Caki2 (cell line): ENCODE measurements at places on chromosomes 11 and 22. TPM values are rescaled to one million over a fixed set of nuclear protein-coding genes. Genes with fewer than 3 reads are reported as not detected.

DNA sequence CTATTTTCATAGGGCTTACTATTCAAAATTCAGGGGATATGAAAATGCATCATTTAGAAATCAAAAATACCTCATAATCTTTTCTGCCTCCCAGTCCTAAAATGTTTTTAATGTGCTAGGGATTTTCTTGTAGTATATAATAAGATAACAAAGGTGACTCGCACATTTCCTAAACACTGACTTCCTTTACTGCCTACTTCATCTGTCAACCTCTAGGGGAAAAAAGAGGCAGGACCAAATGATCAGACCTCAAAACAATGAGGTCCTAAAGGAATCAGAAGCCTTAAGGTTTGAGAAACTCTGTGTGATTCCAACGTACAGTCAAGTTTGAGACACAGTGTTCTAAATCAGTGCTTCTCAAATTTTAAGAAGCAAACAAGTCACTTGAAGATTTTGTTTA lies 56.1 kb upstream of the POU2AF2 start:
- no peak for DNase-seq

LRRC4C gene
- total RNA-seq, result not detected in 2 replicates

HOATZ gene
- not detected in 2 replicates for total RNA-seq

GRCh38 chr22:46061501-46062231 lies 84.7 kb upstream of the WNT7B start:
- DNase-seq, result no peak

DNA sequence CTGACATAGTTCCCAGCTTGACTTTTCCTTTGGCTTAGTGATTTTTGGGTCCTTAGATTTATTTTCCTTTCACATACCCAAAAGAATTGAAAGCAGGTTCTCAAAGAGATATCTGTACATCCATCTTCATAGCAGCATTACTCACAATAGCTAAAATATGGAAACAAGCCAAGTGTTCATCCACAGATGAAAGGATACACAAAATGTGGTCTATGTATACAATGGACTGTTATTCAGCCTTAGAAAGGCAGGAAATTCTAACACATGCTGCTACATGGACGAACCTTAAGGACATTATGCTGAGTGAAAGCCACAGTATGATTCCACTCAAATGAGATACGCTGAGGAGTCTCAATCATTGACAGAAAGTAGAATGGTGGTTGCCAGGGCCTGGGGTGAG lies 171.8 kb downstream of the IGLL1 start:
- DNase-seq, result no peak

GRCh38 chr11:32068134-32068870 lies 22.6 kb upstream of the RCN1 start:
- no peak for DNase-seq

GRCh38 chr11:69880826-69881445 lies 61.7 kb upstream of the FGF3 start:
- DNase-seq, result no peak

DNA sequence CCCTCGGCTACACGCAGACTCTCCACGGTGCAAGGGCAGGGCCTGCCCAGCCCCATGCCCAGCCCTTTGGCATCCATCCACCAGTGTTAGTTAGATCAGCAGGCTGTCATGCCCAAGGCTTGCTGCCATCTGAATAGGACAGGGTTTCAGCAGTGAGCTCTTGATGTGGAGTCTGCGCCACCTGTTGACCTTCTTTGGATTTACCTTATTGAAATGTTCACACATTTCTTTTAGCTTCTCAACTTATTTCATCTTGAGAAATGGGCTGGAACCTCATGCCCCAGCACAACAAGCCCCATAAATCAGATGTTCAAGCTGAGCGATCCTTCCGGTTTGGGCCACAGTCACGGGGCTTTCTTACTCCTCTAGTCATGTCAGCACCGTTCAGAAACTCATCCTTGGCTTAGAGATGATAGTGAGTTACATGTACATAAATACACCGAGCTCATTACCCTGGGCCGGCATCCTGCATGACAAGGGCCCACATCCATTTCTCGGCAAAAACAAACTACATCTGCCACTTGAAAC lies 61.7 kb downstream of the PARVB start:
- DNase-seq, result peak; percentile 76

DNA sequence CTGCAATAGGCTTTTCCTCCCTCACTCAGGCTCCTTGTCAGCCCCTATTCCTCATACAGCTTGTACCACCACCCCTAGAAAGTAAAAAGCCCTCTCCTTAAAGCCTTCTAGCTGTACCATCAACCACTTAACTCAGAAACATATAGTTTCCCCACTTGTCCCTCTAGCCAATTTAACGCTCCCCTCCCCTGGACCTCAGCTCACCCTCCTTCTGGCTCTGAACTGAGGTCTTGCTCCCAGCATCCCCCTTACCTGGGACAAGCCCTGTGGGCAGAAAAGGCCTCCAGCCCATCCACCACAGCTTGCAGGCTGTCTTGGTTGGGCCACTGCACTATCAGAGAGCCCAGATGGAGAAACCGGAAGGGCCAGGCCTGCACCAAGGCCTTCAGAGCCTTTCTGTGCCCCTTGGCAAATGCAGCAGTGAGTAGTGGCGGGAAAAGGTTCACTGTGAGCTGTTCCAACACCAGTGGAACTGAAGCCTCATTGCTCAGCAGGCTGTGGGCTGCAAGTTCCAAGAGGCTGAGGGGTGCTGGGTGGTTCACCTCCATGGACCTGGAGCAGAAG lies 12.4 kb upstream of the TOP3B start:
- DNase-seq, result no peak

- DNase-seq, result no peak
Measured at GRCh38 chr11:95242845-95243605, 12.0 kb upstream of the SESN3 start.

INS gene
- not detected in 2 replicates for total RNA-seq

- DNase-seq, result no peak
Measured at GRCh38 chr11:101470419-101470818, 113.4 kb downstream of the TRPC6 start.

DNA sequence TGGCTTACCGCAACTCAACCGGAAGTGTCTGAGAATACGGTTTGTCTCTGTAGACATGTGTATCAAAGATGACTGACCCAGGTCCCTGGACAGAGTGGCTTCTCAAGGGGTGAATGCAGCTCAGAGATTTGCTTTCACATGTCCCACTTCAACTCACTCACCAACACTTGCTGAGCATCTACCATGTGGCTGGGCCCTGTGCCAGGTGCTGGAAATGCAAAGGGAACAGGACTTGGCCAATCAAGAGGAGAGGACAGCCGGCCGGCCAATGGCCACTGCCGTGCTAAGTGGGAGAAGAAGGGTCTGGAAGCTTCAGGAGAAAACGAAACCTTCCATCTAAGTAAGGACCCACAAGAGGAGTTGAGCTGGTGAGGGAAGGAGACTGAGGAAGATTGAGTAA lies 151.3 kb downstream of the CEP164 start:
- no peak for DNase-seq

FAM83F gene
- total RNA-seq, result not detected in 2 replicates

DNA sequence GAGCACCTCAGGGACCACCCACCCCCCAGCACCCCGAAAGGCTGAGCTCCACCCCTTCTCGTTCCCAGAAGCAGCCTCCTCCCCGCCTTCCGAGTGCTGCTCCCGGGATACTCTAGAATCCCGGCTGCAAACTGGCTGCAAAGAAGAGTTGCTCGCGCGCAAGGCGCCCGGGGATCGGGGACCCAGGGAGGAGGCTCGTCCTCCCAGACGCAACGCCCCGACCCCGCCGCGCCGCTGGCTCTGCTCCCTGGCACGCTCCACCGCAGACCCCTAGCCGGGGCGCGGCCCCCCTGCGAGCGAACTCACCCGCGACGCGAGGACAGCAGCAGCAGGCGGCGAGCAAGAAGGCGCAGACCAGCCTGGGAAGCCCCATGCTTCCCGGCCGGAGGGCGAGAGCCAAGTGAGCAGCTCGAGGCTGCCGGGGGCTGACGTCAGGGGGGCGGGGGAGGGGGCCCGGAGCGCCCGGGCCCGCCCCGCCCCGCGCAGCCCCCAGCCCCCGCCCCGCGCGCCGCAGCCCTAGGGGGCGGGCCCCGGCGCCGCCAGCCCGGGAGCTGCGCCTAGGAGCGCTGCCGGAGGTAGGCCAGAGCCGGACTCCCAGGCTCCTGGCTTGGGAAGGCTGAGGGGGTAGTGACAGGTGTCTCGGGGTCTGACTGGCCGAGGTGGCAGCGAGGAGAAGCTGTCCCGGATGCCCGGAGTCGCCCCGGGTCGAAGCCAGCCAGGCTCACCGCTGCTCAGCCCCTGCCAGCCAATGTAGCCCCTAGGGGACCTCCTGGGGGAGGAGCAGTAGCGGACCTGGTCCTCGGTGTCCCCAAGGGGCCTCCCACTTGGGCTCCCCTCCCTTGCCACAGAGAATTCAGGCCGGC lies at the start of gene MCAM:
TSS of gene MCAM (minus strand) at position 402 of the 863 bp plus-strand sequence. CDS start at position 373, 29 bp downstream.
- no peak for DNase-seq

CCDC116 gene
- 0.07 TPM in 1 of 2 replicates, not detected in the other for total RNA-seq

- DNase-seq, result no peak
Measured at GRCh38 chr11:70763606-70764005, 365.3 kb downstream of the CTTN start.

DNA sequence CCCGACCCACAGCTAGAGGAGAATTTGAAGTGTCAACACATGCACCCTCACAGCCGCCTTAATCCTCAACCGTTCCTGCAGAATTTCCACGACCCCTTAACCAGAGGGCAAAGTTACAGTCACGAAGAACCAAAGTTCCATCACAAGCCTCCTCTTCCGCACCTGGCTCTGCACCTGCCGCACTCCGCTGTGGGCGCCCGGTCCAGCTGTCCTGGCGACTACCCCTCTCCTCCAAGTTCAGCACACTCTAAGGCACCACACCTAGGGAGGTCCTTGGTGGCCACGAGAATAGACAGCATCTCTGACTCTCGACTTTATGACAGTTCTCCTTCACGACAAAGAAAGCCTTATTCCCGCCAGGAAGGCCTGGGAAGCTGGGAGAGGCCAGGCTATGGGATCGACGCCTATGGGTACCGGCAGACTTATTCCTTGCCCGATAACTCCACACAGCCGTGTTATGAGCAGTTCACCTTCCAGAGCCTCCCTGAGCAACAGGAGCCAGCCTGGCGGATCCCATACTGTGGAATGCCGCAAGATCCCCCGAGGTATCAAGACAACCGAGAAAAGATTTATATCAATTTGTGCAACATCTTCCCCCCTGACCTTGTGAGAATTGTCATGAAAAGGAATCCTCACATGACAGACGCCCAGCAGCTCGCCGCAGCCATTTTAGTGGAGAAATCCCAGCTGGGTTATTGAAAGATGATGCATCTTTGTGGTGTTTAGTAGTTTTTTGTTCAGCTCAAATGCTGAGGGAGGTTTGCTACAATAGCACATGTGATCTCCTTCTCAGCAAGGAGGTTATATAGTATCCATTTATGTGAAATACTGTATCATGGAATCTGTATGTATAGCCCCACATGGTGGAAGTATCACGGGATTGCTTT lies 72.1 kb downstream of the ZC3H12C start:
- DNase-seq, result no peak
